Thoracic aorta (tissue), 2 donors: ENCODE measurements at places on chromosomes 7 and 10.

GRCh38 chr10:59047180-59047579, 129.3 kb upstream of the PHYHIPL start:
- DNase-seq = no peak

DNA sequence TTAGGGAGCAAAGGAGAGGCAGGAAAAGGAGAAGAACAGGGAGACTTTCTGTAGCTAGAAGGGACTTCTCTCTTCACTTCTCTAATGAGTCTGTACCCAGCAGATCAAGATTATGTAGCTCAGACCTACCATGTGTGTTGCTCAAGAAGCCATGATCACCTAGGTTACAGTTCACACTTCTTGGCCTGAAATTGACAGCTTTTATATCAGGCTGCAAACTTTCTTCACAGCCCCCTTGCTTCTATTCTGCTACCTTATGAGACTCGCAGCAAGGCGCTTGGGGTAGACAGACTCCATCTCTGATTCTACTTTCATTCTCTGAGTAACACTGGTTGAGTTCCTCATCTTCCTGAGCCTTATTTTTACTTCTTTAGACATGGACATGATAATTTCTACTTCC, 19.6 kb upstream of the GIMAP2 start:
- no peak for DNase-seq

GRCh38 chr7:5510426-5511045, 86.9 kb upstream of the TNRC18 start:
- DNase-seq = no peak

- no peak for DNase-seq
These were observed 28.0 kb downstream of the GUSB start for GRCh38 chr7:65953890-65954450.

DNA sequence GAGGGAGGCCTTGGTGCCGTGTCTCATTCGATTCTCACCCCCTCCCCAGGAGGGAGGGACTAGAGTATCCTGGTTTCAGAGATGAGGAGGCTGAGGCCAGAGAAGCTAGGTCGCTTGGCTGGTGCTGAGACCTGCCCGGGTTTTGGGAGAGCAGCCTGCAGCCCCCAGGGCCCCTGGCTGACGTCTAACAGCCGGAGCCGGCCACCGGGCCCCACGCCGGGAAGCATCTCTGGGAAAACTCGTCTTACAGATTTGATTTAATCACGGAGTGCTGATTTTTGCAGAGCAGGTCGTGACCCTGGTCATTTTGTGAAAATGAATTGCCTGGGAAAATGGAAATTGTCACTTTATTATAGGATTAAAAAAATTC, 97.5 kb downstream of the MICALL2 start:
- DNase-seq = no peak

GRCh38 chr7:106538638-106539037, 122.3 kb downstream of the CCDC71L start:
- no peak for DNase-seq

DNA sequence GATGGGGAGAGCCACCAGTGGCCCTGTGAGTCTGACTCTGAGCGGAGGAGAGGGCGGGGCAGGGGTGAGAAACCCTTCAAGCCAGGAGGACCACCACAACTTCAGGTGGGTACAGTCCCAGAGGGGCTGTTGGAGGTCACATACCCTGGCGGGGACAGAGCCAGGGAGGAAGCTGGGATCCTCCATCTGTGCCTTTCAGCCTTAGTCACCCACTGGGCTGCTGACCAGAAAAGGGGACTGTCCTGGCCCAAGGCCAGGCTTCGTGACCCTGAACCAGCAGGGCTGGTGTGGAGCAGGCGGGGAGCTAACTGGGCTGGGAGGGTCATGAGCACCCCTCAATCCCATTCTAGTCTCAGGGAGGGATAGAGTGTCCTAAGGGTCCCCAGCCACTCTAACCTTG, 1.5 kb upstream of the CALHM3 start:
- no peak for DNase-seq
